SK-N-SH (cell line): ENCODE measurements at places on chromosomes 13 and 19.

GRCh38 chr19:3458229-3459088 is 21.9 kb downstream of the SMIM24 start:
- DNase-seq = peak; percentile 53

GRCh38 chr13:48126944-48127830 is 32.3 kb upstream of the MED4 start:
- peak; percentile 67 for DNase-seq

GRCh38 chr19:32373585-32374295 is 28.3 kb downstream of the ZNF507 start:
- no peak for DNase-seq

GRCh38 chr19:5948752-5949564 is 29.0 kb downstream of the RANBP3 start:
- DNase-seq = no peak

DNA sequence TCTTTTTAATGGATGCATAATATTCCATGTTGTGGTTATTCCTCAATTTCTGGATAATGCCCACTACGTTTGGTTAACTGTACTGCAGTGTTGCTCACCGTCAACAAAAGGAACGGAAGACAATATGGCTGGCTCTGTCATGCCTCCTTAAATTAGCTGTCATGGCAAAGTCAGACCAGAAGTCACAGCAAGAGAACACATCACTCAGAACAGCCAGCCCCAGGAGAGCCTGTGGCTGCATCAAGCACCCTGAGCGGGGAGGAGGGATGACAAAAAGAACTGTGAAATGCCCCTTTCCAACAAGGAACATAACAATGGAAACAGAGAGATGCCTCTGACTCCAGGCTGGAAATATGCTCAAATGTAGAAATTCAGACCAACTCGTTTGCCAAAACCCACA is 366.0 kb upstream of the ZNF507 start:
- no peak for DNase-seq

GRCh38 chr19:54614726-54615125 is 15.6 kb upstream of the LILRB1 start:
- no peak for DNase-seq

DNA sequence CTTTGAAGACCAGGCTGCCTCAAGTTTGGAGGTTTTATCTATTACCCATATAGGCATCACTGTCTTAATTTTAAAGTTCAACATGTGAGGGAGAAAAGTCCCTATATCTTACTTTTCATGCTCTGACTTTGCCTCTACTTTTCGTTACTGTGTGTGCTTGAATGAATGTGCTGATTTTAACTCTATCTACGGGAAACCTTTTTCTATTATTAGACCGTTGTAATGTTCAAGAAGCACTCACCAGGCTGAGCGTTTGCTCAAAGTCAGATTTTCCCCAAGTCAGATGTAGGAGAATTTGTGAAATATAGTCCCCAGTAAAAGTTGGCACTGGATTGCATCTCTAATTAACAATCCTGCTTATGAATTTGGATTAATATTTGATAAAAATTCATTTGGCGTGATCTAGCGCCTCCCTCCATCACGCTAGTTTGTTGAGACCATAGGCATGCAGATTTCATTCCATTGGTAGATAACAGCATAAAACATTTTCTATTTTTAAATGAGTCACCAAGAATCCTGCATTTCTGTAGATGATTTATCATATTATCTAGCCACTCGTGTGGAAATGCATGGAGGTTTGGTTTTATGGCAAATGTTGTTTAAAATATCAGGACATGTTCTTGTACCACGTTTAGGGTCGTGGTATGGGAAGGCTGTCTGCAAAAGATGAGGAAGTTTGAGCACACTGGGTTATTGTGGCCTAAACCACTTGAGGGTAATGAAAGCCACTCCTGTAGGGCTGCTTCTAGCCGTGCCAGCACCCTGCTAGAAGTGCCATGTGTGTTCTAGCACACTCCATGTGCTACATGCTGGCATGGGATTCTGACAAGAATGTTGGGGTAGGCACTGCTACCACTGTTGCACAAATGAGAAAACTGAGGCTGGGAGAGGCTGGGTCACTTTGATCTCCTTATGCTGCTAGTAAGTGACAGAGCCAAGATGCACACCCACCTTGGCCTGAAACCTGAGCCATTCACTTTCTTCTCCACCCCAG is 179.4 kb downstream of the FGF9 start:
- DNase-seq = no peak

DNA sequence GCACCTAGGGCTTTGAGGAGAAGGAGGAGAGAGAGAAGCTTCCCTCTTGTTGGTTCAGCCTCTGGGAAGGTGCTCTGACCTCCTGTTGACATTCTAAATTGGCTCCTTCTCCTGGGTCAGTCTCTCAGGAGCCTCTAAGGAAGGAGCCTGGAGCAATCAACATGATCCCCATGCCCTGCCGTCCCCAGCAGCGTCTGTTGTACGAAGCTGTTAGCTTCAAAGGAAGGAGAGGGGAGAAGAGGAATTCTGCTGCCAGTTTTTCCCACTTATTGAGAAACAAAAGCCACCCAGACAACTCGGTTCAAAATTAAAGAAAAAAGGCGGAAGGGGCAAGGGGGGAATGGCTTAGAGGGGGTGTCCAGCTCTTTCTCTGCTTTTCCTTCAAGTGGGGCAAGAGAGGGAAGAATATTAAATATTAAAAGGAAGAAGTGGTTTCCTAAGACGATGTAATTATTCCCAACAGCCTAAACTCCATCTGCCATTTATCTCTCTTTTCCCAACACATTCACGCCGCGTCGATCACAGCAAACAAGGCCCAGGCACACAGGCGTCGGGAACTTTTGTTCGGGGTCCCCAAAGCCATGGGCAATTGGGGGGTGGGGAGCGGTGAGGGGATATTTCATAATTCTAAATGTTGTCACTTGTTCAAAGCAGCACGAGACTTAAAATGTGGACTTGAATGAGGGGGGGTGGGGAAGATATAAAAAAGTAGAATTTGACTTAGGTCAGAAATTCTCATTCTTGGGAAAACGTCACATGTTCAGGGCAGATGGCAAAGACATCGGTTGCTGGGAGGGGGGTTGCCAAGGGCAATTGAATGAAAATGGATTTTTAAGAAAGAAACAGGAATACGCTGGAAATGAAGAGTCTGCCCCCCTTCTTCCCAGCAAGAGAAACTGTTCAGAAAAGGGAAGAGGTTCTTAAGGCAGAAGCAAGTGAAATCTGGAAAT is 116.8 kb upstream of the CACNA1A start:
- DNase-seq = no peak

DNA sequence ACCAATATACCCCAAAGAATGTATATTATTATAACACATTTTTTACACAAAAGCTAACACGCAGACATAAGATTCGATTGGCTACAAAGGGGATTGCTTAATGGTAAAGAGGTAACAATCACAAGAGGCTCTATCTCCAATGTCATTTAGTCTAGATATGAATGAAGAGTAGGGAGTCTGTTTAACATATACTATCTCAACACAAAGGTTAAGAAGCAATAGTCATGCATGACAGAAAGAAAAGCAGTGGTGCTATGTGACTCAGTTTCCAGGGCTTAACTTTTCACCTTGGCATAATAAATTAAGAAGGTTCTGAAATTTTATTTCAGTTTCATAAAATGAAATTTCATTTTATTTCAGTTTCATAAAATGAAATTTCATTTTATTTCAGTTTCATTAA is 33.3 kb downstream of the UFM1 start:
- DNase-seq = no peak

GRCh38 chr13:21913010-21913409 is 242.1 kb downstream of the FGF9 start:
- no peak for DNase-seq

DNA sequence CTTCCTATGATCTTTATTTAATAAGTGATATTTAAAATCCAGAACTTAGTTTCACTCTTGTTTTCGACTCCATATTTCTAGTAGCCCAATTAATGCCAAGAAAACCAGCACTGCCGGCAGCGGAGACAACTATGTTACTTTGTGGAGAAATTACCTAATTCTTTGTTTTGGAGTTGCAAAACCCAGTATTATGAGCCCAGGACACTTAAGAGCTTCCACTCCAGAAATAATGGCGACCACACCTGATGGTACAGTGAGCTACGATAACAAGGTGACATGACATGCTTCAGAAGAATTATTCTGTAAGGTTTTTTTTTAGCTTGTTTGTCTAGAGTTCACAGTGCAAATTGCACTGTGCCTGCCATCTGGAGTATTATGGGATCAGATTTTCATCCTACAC is 136.4 kb downstream of the ZAR1L start:
- no peak for DNase-seq

- no peak for DNase-seq
Measured at GRCh38 chr19:313988-314815, 23.0 kb upstream of the PLPP2 start.

DNA sequence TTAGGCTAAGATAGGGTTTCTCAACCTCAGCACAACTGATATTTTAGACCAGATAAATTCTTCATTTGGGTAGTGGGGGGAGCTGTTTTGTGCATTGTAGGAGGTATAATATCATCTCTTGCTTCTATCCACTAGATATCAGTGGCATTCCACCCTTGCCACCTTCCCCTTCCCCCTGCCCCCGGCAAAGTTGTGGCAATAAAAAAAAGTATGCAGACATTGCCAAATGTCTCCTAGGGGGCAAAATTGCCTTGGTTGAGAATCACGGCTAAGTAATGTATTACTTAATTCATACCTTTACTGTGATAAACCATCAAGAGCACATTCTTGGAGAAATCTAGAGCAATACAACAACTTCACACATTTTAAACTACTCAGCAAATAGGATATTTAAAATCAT is 51.4 kb downstream of the UBL3 start:
- DNase-seq = no peak

DNA sequence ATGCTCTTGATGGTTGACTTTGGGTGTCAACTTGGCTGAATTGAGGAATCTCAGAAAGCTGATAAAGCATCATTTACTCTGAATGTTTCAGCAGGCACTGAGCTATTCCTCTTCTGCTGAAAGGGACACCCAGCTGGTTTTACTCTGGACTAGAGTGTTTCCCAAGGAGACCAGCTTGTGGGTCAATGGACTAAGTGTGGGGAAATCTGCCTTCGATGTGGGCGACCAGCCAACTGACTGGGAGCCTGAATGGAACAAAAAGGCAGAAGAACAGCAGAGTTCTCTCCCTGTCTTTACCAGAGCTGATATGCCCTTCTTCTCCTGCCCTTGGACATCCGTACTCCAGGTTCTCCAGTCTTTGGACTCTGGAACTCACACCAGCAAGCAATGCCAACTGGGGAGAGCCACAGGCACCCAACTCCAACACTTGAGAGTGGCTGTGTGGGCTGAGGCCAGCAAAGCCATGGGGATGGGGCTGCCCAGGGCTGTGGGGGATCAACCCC is 32.2 kb downstream of the MRPL57 start:
- DNase-seq = no peak

- DNase-seq = no peak
Measured at GRCh38 chr19:35752746-35753350, 4.0 kb downstream of the HSPB6 start.

GRCh38 chr13:27374650-27375049 is 49.8 kb upstream of the GTF3A start:
- DNase-seq = peak; percentile 75

DNA sequence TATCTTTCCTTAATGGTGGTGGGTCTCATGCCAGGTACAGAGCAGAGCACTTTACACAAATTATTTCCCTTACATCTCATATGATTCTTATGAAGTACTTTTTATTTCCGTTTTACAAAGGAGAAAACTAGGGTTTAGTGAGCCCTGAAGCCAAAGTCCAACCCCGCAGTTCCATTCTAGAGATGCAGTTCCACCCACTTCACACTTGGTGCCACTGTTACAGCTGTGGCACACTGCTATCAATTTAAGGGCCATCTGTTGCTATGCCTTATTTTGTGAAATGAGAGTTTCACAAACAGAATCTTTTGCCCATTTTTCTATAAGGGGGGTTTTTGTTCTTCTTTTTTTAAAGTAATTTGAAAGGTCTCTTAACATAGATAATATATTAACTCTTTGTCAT is 12.9 kb downstream of the MIPEP start:
- peak; percentile 36 for DNase-seq

- DNase-seq = no peak
Measured at GRCh38 chr19:32063601-32064000, 281.8 kb upstream of the ZNF507 start.

DNA sequence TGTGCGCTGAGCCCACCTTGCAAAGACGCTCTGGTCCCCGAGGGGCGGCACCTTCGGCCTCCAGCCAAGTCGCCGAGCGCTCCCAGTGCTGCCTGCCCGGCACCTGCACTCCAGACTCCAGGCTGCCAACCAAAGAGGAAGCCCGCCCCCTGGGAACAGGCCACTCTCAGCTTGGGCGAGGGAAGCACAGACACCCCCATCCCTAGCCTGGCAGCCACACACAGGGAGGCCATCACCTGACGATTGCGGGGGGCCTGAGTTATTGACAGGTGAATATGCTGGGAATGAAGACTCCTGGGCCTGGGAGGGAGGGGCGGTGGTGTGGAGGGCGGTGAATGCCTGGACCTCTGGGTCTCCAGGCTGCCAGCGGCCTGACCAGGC is 10.3 kb upstream of the ZNF492 start:
- no peak for DNase-seq

DNA sequence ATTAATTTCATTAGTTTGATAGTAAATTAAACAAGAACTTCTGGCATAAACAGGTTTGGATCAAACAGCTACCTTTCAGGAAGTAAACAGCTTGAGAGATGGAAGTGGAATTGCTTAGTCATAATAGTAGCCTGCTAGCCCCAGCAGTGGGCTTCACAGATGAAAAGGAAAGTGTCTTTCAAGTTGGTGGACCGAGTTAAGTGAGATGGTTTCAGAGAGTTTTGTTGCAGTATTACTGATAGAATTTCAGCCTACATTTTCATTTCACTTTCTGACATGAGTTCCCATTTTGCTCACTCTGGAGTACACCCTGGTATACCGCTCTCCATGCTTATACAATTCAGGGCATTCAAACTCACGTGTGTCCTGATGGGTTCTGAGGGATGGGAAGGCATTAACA is 2.0 kb upstream of the PTOV1 start:
- DNase-seq = no peak

- DNase-seq = no peak
Measured at GRCh38 chr19:16289594-16289993, 35.0 kb upstream of the KLF2 start.

DNA sequence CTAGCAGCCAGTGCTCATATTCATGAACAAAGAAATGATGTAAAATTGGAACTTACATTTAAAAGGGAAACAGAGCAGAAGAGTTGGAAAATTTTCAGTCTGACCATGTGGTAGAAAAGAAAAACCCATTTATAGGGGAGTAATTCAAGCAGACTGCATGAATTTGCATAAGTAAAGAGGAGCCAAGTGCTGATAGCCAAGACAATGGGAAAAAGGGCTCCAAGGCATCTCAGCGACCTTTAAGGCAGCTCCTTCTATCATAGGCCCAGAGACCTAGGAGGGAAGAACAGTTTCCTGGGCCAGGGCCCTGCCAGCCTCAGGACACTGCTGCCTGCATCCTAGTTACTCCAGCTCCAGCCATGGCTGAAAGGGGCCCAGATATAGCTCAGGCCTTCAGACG is 7.5 kb downstream of the DNAJC3 start:
- no peak for DNase-seq
